HCEC 1CT (cell line): ENCODE measurements at places on chromosomes 3 and 15.

DNA sequence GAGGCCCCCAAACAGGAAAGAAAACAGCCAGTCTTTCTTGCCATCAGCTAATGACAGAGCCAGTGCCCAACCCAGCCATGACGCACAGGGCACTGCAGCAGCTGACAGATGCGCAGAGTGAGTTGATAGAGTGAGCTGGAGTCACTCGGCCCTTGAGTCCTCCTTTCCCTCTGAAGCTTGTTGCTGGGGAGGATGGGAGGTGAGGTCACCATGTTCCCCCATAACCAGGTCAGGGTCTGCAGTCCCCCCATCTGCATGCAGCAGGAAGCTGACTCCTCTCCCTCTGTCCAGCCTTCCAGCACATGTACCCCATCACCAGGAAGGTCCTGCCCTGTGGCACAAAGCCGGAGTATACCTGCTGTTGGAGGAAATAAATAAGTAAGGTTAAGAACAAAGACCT lies 174.6 kb downstream of the ABHD5 start:
- no peak for DNase-seq

GRCh38 chr3:130968221-130968620 lies 58.4 kb downstream of the ASTE1 start:
- no peak for DNase-seq

GRCh38 chr3:81554801-81555200 lies 206.6 kb downstream of the GBE1 start:
- no peak for DNase-seq

GRCh38 chr15:49674370-49674769 lies 53.5 kb downstream of the DTWD1 start:
- no peak for DNase-seq

DNA sequence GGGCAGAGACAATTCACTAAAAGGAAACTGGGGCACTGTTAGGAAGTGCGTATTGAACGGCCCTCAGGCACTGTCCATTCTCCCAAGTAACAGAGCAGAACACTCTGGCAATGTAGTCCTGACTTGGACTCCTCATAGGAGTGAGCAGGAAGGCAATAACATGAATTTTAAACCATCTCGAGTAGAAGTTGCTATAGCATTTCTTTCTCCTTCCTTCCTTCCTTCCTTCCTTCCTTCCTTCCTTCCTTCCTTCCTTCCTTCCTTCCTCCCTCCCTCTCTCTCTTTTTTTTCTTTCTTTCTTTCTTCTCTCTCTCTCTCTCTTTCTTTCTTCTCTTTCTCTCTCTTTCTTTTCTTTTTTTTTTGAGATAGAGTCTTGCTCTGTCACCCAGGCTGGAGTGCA lies 46.4 kb upstream of the TRA2B start:
- no peak for DNase-seq

- no peak for DNase-seq
Observed at GRCh38 chr3:38153221-38153620, 12.1 kb upstream of the OXSR1 start.
